ENCODE measurements at places on chromosomes 1 and 21.

DNA sequence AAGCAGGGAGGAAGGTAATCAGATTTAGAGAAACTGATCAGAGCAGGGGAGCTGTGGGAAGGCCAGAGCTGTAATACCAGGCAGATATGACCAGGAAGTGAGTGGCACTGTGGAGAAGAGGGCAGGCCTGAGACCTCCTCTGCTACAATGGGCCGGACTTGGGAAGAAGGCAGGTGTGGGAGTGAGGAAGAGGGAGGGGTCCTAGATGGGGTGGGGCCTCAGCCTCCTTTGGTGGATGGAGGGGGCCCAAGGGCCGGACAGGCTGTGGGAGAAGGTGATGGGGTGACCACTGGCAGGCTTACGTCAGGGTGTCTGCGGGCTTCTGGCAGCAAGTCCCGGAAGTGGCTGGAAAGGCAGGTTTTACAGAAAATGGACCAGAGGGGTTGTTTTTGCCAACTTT lies 5.0 kb upstream of the HPCA start:
- no peak for DNase-seq

GRCh38 chr1:167520711-167521206 lies 2.4 kb upstream of the CD247 start:
- no peak for DNase-seq

- DNase-seq = no peak
Observed at GRCh38 chr1:238406098-238406860, 515.6 kb upstream of the ZP4 start.

- DNase-seq = no peak
Observed at GRCh38 chr21:45562965-45563364, 20.7 kb upstream of the SLC19A1 start.

DNA sequence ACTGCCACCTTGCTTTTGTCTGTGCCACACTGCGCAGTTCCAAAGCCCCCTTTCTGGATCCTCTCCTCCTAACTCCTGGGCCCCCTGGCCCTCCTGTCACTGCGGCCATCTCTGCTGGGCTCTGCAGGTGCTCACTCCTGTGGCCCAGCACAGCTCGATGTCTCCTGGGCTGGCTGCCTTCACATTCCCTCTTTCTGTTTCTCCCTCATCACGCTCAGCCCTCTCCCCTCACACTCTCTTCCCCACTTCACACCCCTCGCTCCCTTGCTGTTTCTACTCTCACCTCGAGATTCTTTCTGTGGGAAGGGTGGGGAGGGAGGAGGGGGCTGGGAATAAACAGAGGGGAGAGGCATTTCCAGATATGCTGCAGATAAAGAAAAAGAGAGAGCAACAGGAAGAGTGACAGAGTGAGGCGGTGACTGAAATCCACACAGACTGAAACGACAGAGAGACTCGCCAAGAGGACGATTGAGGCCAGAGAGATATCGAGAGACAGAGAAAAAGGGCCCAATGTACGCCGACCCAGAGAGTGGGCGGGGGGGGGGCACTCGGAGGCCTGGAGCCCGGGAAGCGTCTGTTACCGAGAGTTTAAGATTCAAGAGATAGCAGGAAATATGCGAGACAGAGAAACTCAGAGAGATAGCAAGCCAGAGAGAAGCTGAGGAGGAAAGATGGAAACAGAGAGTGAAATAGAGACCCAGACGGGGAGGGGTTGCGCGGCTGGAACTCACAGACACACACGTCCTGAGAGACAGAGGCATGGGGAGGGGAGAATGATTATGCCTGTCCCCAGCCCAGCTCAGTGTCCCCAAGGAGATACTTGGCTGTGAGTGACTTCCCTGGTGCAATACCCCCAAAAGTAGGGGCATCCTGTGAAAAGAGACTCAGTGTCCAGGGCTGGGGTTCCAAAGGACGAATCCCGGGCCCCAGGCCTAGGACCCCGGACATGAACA lies 666 bp downstream of the CSF3R start:
- DNase-seq = no peak

DNA sequence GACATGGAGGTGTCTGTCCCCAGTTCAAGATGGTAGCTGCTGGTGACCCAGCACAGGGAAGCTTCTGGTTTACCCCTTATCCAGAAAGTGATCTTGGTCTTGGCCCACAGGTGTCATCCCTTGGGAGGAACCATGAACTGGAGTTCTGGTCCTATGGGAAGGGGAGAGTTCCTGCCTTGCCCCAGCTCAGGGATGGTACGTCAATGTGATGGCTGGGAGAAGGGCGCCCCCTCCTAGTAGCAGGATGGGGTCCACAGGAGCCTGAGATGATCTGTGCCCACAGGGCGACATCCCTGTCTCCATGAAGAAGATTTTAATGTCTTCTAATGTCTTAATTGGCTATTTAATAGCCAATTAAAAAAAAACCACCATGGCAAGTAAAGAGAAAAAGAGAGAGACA lies 249.8 kb downstream of the SIPA1L2 start:
- DNase-seq = no peak

DNA sequence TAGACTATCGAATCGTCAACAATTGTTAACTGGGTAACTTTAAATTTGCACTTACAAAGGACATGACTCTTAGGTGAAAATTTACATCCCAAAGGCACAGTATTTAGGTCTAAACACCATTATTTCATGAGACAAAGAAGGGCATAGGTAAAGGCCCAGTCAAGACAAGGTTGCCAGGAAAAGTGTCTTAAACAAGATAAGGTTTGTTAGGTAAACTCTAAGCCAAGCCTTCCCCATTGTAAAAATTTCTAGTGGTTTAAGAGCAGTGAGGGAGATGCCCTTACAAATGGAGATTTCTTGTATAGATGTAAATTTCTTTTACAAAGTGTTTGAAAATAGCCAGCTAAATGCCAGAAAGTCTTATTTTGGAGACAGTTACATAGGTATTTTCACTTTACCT lies 36.9 kb upstream of the FNBP1L start:
- DNase-seq = no peak

DNA sequence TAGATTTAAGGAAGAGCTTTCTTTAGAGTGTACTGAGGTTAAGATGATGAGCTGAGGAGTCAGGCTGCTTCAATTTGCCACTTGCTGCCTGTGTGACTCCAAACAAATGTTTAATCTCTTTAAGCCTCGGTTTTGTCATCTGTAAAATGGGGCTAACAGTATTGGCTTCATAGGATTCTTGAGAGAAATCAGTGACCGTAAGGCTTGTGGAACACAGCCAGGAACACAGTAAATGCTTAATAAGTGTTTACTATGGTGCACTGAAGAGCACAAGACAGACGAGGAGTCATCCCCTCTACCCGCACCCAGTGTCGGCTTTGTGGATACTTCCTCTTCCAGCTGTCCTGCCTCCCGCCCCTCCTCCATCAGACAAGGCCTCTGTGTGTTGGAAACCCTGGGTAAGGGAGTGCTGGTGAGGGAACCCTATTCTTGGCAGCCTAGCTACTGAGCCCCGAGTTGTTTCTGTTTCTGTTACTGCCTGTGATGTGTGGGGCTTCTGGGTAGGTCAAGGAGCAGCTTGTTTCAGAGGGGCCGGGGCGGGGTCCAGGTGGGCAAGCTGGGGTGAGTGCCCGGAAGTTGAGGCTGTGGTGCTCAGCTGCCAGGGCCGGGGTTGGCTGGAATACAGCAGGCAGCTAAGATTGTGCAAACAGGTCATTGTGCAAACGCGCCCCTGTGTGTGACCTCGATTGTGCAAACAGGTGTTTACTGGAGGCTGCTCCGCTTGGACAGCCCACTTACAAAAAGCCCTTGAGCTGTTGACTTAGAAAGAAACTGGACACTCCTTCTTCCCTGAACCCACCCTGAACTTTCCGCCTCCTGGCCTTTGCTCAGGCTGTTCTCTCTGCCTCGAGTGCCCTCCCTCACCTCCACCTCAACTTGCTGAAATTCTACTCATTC lies 4.0 kb upstream of the CSF3R start:
- DNase-seq = no peak

- DNase-seq = no peak
Observed at GRCh38 chr1:5891137-5891536, 101.1 kb downstream of the NPHP4 start.

DNA sequence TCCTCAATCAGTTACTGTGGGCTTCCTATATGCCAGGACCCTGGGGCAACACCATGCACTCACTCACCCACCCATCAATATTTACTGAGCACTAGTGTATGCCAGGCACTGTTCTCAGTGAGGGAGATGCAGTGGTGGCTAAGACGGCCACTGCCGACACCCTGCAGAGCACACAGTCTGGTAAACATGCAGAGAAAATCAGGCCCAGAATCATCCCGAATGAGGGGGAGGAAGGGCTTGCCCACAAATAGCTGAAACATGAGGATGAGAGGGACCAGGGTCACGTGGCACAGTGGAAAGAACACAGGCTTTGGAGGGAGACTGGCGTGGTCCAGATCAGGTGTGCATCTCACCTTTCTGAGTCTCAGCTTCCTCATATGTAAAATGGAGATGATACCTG lies 89.2 kb upstream of the IGSF21 start:
- no peak for DNase-seq

- DNase-seq = no peak
Observed at GRCh38 chr1:168230709-168231108, 4.9 kb downstream of the SFT2D2 start.

DNA sequence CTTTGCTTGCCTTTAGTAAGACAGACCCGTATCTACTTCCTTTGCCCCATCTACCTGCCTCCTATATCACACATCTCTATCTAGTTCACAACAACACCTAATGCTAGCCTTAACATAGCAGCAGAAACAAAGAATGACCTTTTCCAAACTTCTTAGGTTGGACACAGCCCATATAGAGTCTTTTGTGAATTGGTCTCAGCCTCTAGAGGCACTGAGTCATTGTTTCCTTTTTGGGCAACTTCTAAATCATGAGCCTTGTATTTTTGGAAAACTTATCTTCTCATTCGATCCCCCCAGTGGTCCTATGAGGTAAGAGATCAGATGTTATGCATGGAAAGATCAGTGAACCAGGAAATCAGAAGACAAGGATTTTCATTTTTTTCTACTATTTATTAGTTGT lies 679.4 kb upstream of the USP24 start:
- no peak for DNase-seq

- no peak for DNase-seq
Observed at GRCh38 chr1:248696261-248696660, 6.3 kb downstream of the OR14I1 start.

DNA sequence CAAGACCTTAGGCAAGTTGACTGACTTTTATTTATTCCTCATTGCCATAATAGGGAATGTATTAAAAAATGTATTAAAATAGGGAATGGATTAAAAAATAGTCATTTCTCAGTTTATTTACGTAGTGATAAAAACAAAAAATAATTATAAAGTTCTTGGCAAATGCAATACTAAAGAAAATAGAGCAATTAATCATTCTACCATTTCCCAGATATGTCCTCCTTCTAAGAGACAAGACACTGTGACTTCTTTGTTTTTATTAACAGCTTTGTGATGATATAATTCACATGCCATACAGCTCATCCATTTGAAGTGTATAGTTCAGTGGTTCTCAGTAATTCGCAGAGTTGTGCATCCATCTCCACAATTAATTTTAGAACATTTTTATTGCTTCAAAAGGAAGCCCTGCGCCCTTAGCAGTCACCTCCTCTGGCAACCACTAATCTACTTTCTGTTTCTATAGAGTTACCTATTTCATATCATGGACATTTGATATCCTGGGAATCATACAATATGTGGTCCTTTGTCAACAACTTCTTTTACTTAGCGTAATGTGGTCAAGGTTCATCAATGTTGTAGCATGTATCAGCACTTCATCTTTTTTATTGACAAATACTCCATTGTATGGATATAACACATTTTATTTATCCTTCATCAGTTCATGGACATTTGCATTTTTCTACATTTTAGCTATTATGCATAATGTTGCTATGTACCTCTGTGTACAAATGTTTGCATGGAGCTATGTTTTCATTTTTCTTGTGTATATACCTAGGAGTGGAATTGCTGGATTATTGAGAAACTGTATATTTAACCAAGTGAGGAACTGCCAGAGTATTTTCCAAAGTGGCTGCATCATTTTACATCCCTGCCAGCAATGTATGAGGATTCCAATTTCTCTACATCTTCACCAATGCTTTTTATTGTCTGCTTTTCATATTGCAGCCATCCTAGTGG lies 5.6 kb downstream of the TBX19 start:
- DNase-seq = no peak

DNA sequence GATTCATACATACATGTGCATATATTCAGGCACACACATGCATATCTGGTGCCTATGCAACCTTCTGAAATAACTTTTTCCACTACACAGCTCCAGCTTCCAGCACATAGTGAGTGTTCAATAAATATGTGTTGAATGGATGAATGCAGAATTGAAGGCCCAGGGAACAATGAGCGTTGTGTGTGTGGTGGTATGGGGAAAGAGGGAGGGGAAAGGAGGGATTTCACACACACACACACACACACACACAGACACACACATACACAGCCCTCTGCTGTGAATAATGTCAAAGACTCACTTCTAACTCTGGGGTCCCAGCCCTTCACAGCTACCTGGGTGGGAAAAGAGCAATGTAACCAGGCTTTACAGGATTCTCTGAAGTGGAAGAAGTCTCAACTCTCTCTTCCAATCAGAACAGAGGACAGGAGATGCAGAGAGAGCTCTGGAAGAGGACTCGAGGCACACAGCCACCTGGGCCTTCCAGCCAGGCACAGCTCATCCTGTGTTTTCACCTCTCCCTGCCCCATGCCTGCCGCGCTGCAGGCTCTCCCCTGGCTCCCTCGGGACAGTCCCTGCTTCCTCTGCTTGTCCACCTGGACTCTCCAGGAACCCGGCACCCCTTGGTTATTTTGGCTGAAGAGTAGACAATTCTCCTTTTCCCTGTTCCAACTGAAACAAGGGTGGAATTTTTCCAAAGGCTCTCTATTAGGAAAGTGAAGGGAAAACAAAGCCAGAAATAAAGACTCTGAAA lies 5.4 kb upstream of the IGSF8 start:
- DNase-seq = no peak

DNA sequence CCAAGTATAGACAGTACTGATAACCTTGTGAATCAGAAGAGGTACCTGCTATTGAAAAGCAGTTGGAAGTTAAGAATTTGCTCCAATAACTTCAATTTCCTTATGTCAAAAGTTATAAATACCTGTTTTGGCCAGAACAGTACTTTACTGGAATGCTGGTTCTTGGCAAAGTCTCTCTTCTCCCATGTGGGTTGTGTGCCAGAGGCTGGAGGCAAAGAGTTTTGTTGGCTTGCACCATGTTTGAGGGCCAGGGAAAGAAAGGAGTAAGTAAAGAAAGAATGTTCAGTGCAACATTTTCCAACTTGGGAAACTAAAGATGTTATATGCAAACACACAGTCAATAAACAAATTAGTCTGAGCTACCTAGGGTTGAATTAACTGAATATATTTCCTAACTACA lies 67.0 kb upstream of the DYNLT5 start:
- no peak for DNase-seq

GRCh38 chr1:172203135-172203823 lies 217.2 kb upstream of the C1orf105 start:
- DNase-seq = no peak
